Gastroesophageal sphincter (tissue), 4 donors: ENCODE measurements at places on chromosomes 6 and 20. TPM values are rescaled to one million over a fixed set of nuclear protein-coding genes. Genes with fewer than 3 reads are reported as not detected.
A peak's percentile ranks its signal among the peaks of the same experiment; 100 is the strongest.

- ATAC-seq, result no peak
Measured at GRCh38 chr20:54681869-54682268, 206.5 kb downstream of the DOK5 start.

GRCh38 chr6:161066511-161066910 is 74.9 kb downstream of the MAP3K4 start:
- no peak for ATAC-seq

The GPX5 gene
- total RNA-seq, result not detected

DNA sequence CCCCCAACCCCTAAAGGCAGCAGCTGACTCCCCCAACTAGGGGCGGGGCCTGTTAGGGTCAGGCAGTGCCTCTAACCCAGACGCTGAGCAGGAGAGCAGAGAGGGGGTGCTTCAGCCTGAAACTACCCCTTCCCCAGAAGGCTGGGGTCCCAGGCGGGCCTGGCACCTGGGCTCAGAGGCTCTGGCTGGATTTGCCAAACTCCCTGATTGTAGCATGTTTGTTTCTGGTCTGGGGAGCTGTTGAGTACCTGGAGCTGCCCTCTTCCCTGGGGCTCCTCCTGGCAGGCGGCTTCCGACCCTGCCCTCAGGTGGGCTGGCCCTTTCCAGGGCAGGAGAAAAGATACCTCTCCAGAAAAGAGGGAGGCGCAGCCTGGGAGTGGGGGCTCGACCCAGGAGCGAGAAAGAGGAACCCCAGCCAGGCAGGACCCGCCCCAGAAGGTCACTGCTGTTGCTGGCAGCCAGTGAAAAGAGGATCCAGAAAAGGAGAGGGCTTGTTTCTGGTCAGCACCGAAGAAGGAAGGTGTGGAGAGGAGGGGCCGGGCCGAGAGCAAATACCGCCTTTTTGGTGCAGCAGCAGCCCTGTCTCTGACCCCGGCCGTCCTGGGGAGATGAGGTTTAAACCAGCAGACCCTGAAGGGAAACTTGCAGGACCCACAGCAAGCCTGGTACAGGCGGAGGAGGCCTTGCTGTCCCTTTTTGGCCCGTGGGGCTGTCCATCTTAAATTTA is 810 bp upstream of the ABHD16B start:
- no peak for ATAC-seq

GRCh38 chr20:37154684-37155298 is 24.3 kb upstream of the RPN2 start:
- no peak for ATAC-seq

The TCP11 gene
- total RNA-seq, result not detected

GRCh38 chr6:32393665-32394420 is 13.1 kb downstream of the BTNL2 start:
- ATAC-seq, result peak; percentile 78

The SLA2 gene
- total RNA-seq, result not detected

The ASIP gene
- not detected for total RNA-seq

GRCh38 chr6:139376604-139377218 is 2.3 kb upstream of the CITED2 start:
- ATAC-seq, result peak; percentile 16

- ATAC-seq, result no peak
Measured at GRCh38 chr6:43823390-43823789, 53.4 kb downstream of the VEGFA start.

GRCh38 chr6:34852406-34853085 is 35.3 kb downstream of the TAF11 start:
- no peak for ATAC-seq

The TRAPPC3L gene
- total RNA-seq, result not detected

The BANF2 gene
- total RNA-seq, result not detected

- no peak for ATAC-seq
Measured at GRCh38 chr6:32774426-32774825, 11.1 kb upstream of the HLA-DQB2 start.

GRCh38 chr20:62476056-62476838 is 452 bp upstream of the GATA5 start:
- peak; percentile 52 for ATAC-seq

The DBNDD2 gene
- 132 TPM for total RNA-seq

DNA sequence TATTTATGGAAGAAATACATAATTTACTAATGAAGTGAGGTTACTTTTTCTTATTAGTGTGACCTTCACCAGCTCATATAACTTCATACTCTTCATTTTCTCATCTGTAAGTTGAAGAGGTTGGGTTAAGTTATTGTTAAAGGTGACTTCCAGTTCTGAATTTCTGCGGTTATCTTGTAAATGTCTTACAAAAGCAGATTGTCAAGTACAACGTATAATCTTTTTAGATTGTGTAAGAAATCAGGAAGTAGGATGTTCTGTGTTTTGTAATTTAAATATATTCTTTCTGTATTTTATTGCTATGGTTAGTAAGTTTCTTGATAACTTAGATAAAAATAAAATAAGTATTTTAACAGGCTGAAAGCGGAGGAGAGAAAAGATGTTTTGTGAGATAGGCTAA is 12.0 kb downstream of the WTAP start:
- no peak for ATAC-seq

DNA sequence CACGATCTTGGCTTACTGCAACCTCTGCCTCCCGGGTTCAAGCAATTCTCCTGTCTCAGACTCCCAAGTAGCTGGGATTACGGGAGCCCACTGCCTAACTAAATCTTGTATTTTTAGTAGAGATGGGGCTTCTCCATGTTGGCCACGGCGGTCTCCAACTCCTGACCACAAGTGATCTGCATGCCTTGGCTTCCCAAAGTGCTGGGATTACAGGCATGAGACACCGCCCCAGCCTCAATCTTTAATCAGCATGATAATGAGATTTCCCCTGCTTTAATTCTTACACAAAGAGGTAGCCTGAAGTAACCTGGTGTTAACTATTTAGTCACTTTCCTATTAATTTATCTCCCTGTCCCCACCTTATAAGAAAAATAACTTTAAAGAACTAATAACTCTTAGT is 31.3 kb upstream of the TRDN start:
- ATAC-seq, result no peak

The BFSP1 gene
- total RNA-seq, result 5.0 TPM

DNA sequence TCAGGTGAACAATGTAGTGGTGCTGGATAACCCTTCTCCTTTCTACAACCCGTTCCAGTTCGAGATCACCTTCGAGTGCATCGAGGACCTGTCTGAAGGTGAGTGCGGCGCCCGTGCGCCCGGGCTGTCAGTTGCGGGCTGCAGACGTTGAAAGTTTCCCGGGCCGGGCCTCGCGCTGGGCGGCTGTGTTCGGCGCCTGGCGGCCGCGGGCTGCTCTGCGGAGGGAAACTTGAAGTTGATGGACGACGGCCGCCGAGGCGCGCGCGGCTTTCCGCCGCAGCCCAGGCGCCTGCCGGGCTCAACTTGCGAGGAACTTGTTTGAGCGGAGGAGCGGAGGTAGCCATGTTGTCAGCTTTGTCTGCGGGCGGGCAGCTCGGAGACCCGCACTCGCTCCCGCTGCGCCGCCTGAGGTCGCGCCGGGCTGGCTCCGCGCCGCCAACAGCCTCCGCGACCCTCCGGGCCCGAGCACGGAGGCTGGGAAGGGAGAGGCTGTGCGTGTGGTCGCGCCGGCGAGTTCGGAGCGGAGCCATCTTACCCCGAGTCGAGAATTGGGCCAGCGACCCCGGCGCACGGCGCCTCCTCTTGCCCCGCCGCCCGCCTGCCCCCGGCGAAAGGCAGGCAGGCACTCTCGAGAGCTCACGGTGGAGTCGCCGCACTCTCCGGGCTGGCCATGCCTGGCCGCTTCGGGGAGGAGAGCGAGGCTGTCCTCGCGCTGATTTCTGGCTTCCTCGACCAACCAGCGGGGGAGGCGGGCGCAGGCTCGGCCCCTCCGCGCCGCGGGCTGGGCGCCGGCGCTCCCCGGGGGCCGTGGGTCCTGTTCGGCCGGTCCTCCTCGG is 691 bp downstream of the ASF1A start:
- peak; percentile 71 for ATAC-seq

DNA sequence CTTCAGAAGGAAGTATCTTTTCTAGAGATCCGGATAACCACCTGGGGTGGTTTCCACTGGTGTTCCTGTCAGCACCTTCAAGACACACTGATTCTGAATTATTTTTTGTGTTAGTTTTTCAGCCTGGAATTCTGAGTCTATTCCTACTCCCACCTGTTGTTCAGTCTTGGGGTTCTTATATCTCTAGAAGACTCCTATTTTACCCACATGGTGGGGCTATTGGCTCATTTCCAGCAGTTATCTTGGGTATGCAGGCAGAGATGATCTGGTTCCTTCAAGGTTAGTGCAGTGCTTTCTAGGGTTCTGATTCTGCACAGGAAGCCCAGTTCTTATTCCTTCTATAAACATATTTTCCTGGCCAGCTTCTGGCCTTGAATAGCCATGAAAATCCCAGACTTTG is 175.6 kb upstream of the PDE7B start:
- no peak for ATAC-seq

The OR11A1 gene
- not detected for total RNA-seq

The KCNK16 gene
- total RNA-seq, result not detected

- no peak for ATAC-seq
Measured at GRCh38 chr6:33201147-33201545, 479 bp downstream of the SLC39A7 start.
